Caki2 (cell line): ENCODE measurements at places on chromosomes 16 and 17. TPM values are rescaled to one million over a fixed set of nuclear protein-coding genes. Genes with fewer than 3 reads are reported as not detected.

DNA sequence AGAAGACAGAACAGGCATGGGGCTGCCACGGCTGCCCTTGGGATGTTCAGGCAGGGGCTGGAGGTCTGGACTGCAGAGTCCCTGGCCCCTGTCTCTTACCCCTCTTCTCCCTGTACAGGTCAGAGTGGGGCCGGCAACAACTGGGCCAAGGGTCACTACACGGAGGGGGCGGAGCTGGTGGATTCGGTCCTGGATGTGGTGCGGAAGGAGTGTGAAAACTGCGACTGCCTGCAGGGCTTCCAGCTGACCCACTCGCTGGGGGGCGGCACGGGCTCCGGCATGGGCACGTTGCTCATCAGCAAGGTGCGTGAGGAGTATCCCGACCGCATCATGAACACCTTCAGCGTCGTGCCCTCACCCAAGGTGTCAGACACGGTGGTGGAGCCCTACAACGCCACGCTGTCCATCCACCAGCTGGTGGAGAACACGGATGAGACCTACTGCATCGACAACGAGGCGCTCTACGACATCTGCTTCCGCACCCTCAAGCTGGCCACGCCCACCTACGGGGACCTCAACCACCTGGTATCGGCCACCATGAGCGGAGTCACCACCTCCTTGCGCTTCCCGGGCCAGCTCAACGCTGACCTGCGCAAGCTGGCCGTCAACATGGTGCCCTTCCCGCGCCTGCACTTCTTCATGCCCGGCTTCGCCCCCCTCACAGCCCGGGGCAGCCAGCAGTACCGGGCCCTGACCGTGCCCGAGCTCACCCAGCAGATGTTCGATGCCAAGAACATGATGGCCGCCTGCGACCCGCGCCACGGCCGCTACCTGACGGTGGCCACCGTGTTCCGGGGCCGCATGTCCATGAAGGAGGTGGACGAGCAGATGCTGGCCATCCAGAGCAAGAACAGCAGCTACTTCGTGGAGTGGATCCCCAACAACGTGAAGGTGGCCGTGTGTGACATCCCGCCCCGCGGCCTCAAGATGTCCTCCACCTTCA is 11.7 kb downstream of the TUBB3 start:
- no peak for DNase-seq

DNA sequence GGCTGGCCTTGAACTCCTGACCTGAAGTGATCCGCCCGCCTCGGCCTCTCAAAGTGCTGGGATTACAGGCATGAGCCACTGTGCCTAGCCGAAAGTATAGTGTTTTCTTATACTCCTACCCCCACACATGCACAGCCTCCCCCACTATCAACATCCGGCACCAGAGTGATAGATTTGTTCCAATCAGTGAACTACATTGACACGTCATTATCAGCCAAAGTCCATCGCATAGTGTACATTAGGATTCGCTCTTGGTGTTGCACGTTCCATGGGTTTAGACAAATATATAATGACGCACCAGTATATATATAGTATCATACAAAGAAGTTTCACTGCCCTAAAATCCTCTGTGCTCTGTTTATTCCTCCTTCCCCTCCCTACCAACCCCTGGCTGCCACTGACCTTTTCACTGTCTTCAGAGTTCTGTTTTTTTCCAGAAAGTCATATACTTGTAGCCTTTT is 11.9 kb upstream of the TM4SF5 start:
- no peak for DNase-seq

GRCh38 chr16:87126403-87127025 is 190.7 kb downstream of the C16orf95 start:
- DNase-seq, result no peak

GRCh38 chr16:67148656-67149275 is 2.0 kb downstream of the B3GNT9 start:
- DNase-seq, result no peak

- no peak for DNase-seq
These were observed 387 bp downstream of the MRPL28 start for GRCh38 chr16:369866-370436.

- DNase-seq, result no peak
These were observed 7.8 kb upstream of the PRSS21 start for GRCh38 chr16:2809149-2809760.

DNA sequence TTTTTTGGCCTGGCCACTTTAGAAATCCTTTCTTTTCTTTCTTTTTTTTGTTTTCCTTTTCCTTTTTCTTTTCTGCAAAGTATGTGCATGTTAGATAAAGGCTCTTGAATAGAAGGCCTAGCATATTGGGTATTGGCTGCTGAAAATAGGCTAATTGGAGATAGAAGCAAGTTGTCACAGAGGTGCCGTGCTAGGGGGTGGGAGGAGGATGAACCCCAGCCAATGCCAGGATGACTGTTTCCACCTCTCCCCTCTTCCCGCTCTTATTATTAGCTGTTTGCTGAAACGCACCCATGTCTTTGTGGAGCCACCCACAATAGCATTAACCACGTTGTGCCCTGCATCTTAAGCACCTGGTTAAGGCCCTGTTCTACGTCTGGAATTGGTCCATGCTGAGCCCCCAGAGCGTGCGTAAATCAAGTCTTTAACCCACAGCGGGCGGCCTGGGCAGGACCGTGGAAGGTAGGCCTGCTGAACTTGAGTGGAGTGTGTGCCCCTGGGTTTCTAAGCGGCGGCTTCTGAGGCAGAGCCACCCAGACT is 123.6 kb downstream of the MSI2 start:
- no peak for DNase-seq

DNA sequence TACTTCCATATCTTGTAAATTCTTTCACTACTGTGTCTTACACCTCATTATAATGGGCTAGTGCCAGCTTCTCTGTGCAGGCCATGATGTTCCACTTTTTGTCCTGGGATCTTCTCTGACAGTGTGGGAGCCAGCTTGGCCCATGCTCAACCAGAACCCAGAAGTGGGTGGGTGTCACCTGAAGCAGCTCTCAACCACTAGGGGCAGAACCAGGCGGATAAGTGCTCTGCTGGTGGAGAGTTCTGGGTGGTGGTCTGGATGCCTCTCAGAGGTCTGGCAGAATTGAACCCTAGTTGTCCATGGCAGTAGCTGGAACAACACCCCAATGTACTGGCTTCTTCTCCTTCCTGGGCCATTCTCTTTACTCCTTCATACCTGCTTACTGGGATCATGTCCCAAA is 254.1 kb upstream of the N4BP1 start:
- no peak for DNase-seq

- no peak for DNase-seq
These were observed 30.9 kb downstream of the SLC6A2 start for GRCh38 chr16:55686671-55687070.

- DNase-seq, result no peak
These were observed 28.5 kb downstream of the MAF start for GRCh38 chr16:79571903-79572535.

- DNase-seq, result no peak
These were observed 72.1 kb downstream of the BMERB1 start for GRCh38 chr16:15506441-15506840.

DNA sequence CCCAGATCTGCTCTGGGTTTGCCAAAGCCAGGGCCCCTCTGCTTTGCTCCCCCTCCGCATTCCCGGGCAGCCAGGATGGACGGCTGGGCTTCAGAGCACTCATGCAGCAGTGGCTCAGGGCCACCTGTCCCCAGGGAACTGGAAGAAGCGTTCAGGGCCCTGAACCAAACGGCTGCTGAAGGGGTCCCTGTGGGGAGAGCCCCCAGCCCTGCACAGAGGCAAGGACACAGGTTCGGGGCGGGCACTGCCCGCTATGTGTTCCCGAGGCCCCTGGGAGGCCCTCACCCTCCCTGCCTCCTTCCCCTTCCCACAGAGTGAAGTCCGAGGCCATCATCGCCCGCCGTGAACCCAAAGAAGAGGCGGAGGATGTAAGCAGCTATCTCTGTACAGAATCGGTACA is 10.4 kb downstream of the NME3 start:
- DNase-seq, result no peak

GRCh38 chr17:59287891-59288290 is 43.6 kb upstream of the YPEL2 start:
- DNase-seq, result no peak

DNA sequence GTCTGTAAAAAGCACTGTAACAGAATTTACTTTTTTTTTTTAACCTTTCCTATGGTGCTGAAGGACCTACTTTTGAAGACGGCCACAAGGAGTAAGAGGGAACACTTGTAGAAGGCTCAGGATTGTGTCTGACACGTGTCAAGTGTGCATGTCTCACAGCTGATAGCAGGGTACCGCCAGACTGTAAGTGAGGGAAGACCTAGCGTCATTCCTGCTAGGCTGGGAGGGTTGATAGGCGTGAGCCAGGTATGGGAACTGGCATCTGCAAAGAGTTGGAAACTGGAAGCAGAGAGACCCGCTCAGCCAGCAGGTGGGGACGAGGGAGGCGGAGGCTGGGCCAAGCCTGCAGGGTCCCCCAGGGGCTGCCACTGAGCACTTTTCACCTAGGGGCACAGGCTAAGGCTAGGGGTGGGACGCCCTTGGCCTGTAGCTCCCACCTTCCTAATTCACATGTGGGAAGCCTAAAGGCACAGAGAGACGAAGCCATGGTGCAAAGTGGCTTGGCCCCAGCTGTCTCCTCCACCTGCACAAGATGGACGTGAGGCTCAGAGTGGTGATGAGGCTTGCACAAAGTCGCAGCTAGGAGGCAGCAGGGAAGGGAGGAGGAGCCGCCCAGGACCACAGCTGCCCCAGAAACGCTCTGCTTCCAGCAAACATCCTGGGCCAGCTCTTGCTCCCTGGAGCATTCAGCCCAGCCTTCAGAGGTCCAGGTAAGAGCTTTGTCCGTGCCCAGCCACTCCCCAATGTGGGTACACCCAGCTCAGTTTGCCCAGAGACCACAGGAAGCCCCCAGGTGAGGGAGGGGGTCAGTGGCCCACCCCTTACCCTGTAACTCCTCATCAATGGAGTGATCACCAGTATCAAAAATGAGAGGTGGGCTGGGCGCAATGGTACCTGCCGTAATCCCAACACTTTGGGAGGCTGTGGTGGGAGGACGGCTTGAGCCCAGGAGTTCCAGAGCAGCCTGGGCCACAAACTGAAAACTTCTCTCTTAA is 18.9 kb downstream of the VASN start:
- no peak for DNase-seq

DNA sequence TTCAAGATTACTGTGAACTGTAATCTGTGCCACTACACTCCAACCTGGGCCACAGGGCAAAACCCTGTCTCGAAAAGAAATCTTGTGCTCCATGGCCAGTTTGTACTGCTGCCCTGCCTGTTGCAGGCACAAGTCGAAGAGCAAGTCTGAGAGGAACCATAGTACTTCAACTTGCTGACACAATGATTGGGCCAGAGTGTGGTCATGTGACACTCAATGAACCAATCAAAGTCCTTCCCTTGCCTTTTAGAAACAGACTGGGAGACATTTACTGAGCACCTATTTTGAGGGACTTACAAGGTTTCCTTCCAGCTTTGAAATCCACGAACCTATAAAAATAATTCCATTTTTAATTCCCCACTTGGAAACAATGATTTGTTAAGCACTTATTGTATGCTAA is 39.8 kb upstream of the TMC5 start:
- no peak for DNase-seq

- DNase-seq, result no peak
These were observed 28.7 kb downstream of the TMEM186 start for GRCh38 chr16:8768692-8769091.

- no peak for DNase-seq
These were observed 674.0 kb upstream of the SOX9 start for GRCh38 chr17:71446645-71447437.

DNA sequence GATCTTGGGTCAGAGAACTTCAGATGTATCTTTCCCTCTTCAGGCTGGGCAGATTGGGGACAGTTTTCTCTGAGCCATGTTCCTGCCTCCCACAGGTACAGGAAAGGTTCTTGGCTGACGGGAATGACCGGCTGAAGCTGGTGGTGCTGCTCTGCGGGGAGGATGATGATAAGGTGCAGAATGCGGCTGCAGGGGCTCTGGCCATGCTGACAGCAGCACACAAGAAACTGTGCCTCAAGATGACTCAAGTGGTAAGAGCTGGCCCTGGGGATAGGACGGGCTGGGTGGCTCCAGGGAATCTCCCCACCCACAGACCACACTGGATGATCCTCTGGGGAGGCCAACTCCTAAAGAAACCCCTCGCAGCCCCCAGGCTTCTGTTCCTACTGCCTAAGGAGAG is 10.9 kb downstream of the SLC35G3 start:
- DNase-seq, result no peak

GRCh38 chr17:81251709-81252301 is 12.7 kb downstream of the NDUFAF8 start:
- no peak for DNase-seq

DNA sequence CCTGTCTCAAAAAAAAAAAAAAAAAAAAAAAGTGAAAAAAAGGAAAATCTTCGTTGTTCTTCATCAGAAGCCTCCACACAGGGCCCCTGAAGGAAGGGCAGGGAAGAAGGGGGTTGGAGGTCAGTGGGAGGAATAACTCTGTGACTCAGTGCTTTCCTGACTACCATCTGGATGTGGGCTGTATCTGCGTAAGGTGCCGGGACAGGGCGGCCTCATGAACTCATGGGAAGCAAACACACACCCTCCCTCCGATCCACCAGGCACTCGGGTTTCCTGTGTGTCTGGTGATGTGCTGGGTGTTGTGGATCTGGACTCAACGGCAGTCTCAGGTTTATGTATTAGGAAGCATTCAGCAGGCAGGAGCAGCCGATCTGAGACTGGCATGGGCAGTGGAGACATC is 691.6 kb downstream of the WWOX start:
- no peak for DNase-seq

DNA sequence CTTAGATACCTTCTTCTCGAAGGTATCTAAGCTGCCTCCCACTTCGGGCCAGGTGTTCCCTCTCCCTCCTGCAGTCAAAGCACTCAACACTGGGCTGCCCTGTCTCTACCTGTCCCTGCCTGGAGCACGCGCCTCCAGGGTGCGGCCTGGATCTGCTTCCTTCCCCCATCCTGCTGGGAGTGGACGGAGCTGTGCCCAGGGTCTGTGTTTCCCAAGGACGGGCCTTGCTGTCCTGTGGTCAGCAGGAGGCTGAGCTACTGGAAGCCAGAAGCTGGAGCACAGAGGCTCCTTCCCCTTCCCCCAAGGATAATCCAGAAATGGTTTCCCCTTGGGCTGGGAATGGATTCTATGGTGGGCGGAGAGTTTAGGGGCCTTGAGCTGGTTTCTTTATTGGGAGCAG is 16.7 kb downstream of the LLGL2 start:
- no peak for DNase-seq

DNA sequence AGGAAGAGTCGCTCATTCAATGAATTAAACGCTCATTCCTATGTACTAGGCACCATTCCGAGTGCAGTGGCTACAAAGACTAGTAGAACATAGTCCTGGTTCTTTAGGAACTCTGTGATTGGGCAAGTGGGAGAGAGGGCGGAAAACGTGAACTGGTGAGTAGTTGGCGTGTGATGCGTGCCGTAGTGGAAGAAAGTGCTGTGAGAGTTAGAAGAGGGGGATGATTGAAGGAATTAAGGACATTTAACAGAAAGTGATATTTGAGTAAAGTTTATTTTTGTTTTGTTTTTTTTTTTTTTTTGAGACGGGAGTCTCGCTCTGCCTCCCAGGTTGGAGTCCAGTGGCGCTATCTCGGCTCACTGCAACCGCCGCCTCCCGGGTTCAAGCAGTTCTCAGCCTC is 7.9 kb upstream of the SLFN14 start:
- DNase-seq, result peak; percentile 63

Gene KCNJ2
- total RNA-seq, result 2.4 and 3.6 TPM in 2 replicates

Gene PRSS21
- not detected in 2 replicates for total RNA-seq

Gene CMTM4
- 14.3 and 16.2 TPM in 2 replicates for total RNA-seq

Gene CARD14
- not detected in 2 replicates for total RNA-seq

Gene SLFN14
- total RNA-seq, result not detected in 2 replicates

Gene PRSS36
- 0.17 and 10.6 TPM in 2 replicates for total RNA-seq

Gene ARL4D
- 49.3 and 50.6 TPM in 2 replicates for total RNA-seq

Gene DNAAF8
- total RNA-seq, result 5.4 and 6.6 TPM in 2 replicates

Gene LRRC59
- 250 and 251 TPM in 2 replicates for total RNA-seq

Gene KRT33A
- total RNA-seq, result not detected in 2 replicates

Gene SMTNL2
- 2.4 and 2.9 TPM in 2 replicates for total RNA-seq

Gene P2RX5
- total RNA-seq, result not detected in 2 replicates
